ENCODE measurements at places on chromosomes 2 and 18.

DNA sequence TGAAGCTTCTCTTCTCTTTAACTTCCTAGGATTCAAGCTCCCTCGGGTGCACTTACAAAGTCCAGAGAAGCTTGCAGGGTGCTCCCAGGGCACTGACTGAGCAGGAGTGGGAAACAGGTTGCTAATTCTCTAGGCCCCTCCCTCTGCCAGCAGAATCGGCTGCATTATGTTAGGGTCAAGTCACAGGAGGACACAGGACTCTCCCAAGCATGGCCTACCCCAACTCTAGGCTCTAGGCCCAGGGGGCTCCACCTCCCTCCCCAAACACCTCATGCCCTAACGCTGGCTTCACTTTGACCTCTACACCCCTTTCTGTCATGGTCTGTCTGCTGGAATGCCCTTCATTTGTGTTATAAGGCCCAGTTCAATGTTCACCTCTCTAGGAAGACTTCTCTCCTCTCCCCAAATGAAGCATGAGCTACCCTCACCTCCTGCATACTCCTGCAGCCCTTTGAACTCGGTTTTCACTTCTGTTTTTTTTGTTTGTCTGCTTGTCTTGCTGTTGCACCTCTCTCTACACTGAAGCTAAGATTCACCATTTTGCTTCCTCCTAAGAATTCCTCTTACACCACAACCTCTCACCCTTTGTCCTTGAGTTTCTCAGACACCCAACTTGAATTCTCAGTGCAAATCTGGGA is 521.8 kb upstream of the ID2 start:
- DNase-seq = no peak

DNA sequence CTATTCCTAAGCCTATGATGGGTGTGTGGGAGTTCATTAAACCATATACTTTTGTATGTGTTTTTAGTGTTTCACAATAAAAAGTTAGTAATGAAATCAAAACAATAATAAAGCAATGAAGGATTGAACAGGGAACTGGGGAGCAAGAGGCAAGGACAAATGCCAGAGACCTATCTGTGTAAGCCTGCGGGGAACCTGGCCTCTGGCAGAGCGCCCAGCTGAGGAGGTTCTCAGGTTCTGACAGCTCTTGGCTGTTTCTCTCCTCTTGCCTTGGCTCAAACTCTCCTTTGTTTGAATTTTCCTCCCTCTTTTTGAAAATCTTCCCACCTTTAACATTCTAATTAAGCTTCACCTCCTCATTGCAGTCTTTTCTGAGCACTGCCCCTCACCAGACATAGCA is 200.0 kb upstream of the NCKAP5 start:
- no peak for DNase-seq

- DNase-seq = no peak
Observed at GRCh38 chr2:218896501-218897393, 16.1 kb downstream of the WNT10A start.

GRCh38 chr2:287471-287885 is 413 bp downstream of the ALKAL2 start:
- peak; percentile 38 for DNase-seq

- peak; percentile 36 for DNase-seq
Observed at GRCh38 chr2:88831792-88832248, 140.3 kb downstream of the RPIA start.

DNA sequence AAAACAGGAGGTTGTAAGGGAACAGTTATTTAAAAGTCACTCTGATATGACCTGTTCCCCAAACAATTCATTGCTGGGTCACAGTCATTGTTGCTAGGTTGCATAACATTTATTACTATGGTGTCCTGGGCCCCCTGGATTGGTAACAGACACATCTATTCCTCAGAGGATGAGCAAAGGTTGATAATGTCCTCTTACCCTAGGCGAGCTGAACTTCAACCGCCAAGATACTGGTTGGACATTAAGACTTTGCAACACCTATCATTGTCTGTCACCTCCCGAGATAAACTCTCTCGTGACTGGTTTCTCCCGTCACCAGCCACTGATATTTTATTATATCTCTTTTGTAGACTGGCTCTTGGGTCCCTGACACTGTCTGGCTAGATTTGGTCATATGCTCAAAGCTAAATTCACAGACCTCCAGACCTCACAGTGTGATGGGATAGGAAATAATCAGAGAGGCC is 361.3 kb downstream of the ZNF521 start:
- no peak for DNase-seq

GRCh38 chr2:30670453-30670852 is 136.8 kb downstream of the CAPN13 start:
- no peak for DNase-seq

- no peak for DNase-seq
Observed at GRCh38 chr2:3413697-3414096, 34.2 kb downstream of the TRAPPC12 start.

DNA sequence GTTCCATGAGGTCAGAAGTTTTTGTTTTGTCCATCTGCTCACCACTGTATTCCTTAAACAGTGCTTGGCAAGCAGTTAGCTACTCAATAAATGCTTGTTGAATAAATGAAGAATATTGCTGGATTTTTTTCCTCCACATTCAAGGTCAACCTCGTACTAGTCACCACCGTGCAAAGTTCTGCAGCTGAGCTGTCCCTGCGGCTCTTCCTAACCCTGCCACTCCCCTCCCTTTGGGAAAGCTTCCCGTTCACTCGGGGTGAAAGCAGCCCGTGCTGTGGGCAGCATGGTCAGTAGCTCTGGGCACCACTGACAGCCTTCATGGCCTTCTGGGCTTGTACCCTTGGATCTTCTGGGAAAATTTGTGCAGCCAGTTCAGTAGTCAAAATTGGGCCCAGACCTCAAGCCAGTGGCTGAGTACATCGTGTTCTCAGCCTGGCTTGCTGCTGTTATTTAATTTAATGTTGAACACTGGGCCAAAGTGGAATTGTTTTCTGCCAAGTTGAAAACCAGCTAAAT is 469.3 kb upstream of the RAB12 start:
- peak; percentile 90 for DNase-seq

- DNase-seq = peak; percentile 91
Observed at GRCh38 chr2:23745726-23746105, 181.2 kb downstream of the ATAD2B start.

- no peak for DNase-seq
Observed at GRCh38 chr2:232493701-232494474, 6.3 kb upstream of the ECEL1 start.

GRCh38 chr2:23199115-23199918 is 185.7 kb upstream of the KLHL29 start:
- peak; percentile 30 for DNase-seq

DNA sequence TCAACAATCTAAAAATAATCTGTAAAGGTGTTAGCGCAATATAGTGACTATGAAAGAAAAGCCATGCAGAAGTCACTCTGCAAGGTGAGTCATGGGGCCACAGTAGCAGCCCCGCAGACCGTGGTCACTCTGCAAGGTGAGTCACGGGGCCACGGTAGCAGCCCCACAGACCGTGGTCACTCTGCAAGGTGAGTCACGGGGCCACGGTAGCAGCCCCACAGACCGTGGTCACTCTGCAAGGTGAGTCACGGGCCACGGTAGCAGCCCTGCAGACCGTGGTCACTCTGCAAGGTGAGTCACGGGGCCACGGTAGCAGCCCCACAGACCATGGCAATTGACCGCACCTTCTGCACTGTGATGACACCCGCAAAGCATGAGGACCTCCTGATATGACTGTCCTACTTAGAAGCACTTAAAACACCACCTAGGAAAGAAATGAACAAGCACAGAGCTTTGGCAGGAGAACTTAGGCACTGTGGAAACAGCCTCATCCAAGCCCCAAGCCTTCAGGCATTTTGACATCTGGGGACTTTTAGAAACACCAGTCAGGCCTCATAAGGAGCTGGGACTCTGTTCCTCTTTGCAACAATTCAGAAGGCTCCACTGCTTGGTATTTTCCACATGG is 70.1 kb downstream of the LDLRAD4 start:
- no peak for DNase-seq
